ENCODE measurements at places on chromosomes 13 and 19.

DNA sequence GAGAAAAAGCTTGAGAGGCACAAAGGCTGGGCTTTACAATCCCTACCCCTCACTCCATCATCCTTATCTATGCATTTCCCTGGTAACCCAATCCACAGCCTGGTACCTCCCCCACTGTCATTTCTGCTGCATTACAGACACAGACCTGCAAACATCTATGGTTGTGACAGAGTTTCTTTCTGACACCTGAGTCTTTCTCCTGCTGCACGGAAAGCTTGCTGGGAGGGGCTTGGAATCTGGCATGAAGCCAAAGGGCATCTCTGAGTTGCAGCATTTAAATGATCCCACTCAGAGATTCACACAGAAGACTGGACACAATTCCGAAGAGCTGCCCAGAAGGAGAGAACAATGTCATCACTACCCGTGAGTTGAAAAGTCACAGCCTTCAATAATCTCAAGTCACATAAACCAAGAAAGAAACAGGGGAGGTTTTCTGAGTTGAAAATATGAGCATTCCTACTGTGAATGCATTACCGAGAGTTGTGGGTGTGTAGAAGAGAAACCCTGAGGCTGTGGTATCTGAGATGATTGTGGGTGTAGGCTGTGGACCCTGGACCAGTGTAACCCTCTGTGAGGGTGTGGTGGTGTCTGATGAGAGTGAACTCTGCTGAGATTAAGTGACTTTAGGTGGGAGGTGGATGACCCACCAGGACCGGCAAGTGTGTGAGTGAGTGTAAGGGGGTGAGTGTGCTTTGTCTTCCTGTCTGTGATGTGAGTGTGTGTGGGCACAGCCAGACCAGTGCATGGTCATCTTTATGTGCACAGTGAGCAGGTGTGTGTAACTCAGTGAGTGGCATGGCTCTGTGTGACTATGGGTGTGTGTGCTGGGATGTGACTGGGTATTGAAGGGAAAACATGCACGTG lies at the start of gene LGALS14:
LGALS14 (plus strand) TSS at position 301 of the 864 bp plus-strand sequence; CDS start at position 349, 48 bp downstream.
- no peak for DNase-seq

DNA sequence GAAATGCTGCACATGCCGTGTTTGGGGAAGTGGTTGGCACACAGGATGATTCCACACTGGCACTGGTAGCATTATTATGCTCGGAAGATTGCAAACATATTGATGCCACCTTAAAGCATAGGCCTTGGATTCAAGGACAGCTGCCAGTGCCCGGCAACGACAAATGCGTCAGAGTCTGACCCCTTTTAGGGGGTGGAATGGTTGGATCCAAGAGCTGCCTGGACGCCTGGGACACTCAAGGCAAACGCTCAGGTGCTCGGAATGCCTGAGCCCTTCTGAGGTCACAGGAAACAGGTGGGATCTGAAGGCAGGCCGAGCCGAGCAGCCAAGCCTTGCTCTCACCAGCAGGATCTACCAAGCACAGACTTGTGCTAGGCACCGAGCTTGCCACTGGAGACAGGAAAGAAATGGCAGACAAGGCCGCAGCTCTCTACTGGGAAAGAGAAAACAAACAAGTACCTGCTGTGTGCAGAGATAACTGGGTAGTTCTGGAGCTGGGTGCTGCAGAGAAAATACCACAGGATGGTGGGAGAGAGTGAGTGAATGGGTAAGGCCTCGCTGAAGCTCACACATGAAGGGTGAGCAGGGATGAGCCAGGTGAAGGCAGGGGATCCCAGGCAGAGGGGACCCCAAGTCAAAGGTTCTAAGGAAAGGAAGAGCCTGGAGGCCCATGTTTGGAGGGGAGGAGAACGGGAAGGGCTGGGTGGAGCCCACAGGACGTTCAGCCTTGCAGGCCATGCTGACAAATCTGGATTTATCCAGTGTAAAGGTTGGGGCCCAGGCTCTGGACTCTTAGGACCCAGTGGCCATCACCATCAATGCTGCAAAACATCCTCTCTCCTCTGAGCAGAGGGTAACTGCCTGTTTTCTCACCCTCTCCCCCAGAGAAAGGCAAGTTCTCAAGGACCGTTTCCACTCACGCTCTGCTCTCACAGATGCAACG lies 9.2 kb downstream of the RANBP3 start:
- no peak for DNase-seq

DNA sequence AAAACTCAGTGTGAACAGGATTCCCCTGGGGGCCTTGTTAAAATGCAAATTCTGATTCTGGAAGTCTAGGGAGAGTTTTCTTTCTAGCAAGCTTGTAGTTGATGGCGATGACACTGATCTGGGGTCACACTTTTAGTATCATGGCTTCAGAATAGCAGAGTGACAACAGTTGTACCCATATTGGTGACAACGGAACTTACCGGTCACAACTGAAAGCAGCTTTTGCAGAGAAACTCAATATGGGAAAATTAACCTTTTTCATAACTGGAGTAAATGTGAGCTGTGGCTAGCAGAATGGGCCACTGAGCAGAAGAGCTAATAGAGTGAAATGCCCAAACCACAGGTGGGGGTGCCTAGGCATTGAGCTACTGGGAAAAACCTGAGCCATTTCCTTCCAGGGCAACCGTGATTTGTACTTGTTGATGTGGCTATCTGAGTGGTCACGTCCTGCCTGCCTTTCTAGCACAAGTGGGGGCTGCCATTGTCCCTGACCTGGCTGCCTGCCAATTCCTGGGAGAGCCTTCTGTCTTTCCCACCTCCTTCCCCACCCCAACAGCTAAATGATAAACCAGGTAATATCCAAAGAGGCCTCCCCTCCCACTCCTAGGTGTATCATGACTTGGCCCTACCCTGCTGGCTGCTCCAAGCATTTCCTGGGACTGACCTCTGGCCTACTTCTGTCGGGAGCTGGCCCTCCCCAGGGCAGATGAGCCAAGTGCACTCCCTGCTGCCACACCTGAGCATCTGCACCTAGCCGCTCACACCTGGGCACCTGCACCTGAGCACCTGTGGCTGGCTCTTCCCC lies 1.7 kb upstream of the SLC10A2 start:
- DNase-seq = peak; percentile 3

GRCh38 chr13:109233293-109233692 lies 553.1 kb downstream of the IRS2 start:
- DNase-seq = no peak

DNA sequence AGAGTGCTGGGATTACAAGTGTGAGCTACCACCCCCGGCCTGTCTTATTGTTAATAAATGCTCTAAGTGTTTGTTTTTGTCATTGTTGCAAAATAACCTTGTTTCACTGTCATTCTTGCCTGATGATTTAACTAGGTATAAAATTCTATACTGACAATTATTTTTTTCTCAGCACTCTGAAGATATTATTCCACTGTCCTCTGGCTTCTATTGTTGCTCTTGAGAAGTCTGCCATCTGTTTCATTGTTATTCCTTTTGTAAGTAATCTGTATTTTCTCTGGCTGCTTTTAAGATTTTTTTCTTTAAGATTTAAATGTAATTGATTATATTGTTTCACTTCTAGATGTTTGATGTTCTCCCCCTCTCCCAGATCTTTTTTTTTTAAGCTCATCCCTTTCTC lies 17.6 kb downstream of the ZNF420 start:
- DNase-seq = no peak

DNA sequence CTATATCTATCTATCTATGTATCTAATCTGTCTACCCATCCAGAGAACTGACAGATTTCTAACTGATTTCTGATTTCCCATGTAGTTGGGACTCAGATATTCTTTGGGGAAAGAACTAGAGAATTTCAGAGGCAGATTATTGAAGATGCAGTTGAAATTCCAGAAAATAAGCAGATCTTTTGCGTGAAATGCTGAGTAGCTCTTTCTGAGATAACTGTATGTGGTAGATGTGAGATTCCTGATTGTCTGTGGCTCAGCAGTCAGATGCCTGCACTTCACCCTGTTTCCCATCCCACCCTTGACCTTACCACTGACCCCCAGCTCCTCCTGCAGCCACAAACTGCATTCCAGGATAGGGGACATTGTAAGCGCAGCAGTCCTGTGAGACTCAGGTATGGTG lies 61.5 kb downstream of the DGKH start:
- DNase-seq = no peak

- DNase-seq = no peak
Observed at GRCh38 chr13:94063848-94064247, 415.6 kb downstream of the DCT start.

GRCh38 chr19:54188215-54188871 lies 1.0 kb downstream of the MBOAT7 start:
- peak; percentile 50 for DNase-seq

- DNase-seq = no peak
Observed at GRCh38 chr19:46728208-46728607, 11.3 kb upstream of the PRKD2 start.

DNA sequence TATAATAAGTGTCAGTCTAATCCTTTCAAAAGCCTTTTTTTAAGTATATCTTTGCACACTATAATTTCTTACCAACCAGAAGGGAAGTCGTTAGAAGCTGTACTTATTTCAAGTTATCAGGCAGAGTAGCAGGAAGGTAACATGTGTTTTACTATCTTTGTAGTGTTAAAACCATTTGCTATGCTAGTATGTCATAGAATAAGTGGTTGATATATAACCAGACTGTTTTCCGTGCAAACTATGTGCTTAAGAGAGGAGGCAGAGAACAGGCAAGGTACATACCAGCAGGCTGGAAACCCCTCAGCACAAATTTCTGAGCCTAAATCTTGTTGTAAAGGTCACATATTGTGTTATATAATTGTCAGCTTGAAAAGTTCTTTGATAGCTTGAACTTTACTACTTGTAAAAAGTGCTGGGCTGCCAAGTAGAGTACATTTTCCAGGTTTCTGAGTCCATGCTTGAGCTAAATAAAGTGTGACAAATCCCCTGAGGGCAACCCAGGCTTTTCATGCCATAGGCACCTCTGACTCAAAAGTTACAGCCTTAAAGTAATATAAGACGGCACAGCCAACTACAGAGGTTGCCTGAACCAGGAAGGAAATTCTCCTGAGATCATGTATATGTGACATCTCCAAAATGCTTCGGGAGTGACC lies 1297.4 kb downstream of the PCDH9 start:
- DNase-seq = no peak

GRCh38 chr13:78764665-78765064 lies 105.7 kb upstream of the OBI1 start:
- no peak for DNase-seq

DNA sequence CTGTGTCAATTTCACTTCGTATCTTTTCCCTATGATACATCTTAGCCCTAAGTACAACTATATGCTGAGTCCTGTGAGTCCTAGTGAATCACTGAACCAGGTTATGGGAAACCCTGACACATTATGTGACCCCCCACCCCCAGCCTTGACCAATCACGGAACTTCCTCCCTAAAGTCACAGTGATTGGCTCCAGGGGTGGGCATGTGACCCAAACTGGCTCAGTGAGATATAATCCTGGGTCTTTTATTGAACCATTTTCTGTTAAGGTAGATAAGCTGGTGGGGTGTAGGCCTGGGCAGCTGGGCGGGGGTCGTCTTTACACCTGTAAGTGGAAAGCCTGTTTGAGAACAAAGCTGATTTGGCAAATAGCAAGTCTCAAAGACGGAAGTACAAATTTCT lies 19.8 kb upstream of the FBL start:
- DNase-seq = no peak

- DNase-seq = no peak
Observed at GRCh38 chr19:42096255-42096837, 20.4 kb downstream of the ZNF574 start.

GRCh38 chr13:39353988-39354387 lies 249.0 kb downstream of the LHFPL6 start:
- DNase-seq = no peak

GRCh38 chr13:113815151-113816058 lies 48.5 kb downstream of the GAS6 start:
- DNase-seq = peak; percentile 79

- no peak for DNase-seq
Observed at GRCh38 chr13:98451676-98452470, 125.0 kb downstream of the STK24 start.

DNA sequence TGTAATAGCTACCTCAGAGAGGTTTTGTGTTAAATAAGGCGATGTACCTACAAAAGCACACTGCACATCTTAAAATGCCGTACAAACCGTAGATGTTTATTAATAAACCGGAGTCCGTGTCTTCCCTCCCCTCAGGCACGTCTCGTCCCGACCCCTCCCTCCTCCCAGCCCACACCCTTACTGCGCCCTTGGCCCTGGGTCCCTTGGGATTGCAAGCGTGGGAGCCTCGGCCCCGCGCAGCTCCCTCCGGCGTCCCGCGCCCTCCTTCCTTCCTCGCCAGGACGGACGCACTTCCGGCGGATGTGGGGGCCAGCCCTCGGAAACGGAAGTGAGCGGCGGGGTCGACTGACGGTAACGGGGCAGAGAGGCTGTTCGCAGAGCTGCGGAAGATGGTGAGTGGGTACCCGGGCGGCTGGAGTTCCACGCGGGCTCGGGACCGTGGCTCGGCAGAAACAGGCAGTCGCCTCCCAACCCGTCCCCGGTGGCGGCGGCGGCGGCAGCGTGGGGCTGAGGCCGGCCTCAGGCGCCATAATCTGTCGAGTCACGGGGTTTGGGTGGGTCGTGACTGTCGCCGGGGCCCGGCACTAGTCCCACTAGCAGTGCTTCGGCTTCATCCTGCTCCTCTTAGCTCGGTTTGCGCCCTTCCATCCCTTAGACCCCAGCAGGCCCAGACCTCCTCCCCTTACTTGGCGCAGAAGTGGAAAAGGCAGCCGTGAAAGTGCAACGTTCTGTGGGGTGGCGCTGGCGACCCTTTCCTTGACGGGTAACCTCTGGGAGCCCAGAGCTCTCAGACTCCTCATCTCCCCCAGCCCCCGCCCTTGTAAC lies at the start of gene POMP:
POMP (plus strand) TSS at position 335 of the 825 bp plus-strand sequence; CDS start at position 390, 55 bp downstream.
- DNase-seq = peak; percentile 97

- DNase-seq = no peak
Observed at GRCh38 chr19:3572855-3573161, at the start of gene HMG20B. Gene HMG20B (plus strand): TSS chr19:3572944. CDS start chr19:3573310, 366 bp downstream.

DNA sequence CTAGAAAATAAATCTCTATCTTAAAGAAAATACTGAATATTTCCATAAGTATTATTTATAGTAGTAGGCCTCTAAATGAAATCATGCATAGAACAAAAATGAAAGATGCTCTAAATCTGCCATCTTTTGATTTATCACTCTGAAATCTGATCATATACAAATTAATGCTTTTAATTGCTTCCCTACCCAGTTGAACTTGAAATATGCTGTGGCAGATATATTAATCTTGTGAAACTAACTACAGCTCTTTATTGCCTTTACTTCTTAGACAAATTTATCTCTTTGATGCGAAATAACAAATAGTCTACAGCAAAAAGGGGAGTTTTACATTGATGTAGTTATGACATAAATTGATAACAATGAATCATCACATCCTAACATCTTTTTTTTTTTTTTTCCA lies 510.7 kb upstream of the SLITRK6 start:
- DNase-seq = no peak

DNA sequence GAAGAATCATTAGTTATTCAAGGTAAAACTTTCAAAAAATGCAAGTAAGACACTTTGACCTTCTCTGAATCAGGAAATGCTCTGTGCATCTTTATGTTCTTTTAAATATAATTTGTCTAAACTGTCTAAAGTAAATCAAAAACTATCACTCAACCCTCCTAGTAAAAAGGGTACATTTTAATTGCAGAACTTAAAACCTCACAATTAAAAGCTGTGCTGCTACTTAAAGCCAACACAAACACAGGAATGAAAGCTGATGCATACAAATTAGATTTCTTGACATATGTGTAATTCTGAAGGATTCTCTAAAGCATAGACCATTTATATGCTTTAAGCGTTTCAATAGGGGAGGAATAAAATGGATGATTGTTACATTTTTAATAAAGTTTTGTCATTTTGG lies 58.3 kb downstream of the DACH1 start:
- DNase-seq = no peak

GRCh38 chr13:29471551-29471950 lies 123.9 kb downstream of the SLC7A1 start:
- peak; percentile 20 for DNase-seq

Measured in B cell (primary cell).